Effector CD4-positive, alpha-beta T cell (primary cell): ENCODE measurements at places on chromosomes 1 and 21.

DNA sequence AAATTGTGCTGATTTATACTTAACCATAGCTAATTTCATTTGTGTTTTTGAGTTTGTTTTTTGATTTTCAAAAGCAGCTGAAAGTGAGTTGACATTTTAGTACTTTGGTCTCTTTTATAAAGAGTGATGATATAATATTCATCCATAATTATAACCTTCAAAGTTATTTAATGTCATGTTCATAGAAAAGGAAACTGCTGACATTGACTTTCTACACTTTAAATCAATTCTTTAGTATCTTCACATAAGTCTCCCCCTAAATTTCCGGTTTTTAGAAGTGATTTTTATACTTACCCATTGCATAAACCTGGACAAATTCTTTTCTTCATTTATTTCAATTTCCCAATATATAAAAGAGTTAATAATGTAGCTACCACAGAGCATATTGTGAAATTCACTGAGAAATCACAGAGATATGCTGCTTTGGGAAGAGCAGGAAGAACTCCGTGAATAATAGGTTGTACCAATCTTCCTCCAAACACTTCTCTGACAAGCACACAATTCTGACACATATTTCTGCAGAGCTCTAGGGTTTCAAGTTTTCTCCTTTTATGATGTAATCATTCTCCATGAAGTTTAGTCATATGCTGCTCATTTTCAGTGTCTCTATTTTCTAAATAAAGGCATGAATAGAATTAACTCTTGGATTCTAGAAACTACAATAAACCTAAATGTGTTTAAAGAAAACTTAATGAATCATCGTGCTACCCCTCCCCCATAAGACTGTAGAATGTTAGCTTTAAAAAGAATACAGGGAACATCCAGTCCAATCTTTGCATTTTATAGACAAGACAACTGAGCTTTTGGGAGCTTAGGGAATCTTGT lies 25.6 kb upstream of the CDC42BPA start:
- DNase-seq = no peak

- DNase-seq = no peak
These were observed 126.3 kb downstream of the PLPP3 start for GRCh38 chr1:56453016-56453415.

GRCh38 chr1:112694363-112694929 lies 12.5 kb downstream of the RHOC start:
- DNase-seq = no peak

DNA sequence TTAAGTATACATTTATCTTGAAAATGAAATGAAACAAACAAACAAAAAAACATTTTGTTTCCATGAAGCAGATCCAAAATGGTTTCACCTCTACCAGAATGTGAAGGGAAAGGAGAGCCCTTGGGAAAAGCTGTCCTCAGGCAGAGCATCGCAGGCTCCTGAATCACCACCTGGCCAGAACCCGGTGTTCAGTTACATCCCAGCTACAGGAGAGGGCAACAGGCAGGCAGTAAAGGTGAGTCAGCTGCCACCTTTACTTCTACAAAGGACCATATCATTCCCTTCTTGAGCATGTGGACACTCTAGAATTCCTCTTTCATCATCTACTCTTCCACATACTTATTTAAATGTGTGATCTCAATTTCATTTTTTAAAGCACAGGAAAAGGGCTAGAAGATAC lies 151.2 kb downstream of the PIGK start:
- DNase-seq = no peak

DNA sequence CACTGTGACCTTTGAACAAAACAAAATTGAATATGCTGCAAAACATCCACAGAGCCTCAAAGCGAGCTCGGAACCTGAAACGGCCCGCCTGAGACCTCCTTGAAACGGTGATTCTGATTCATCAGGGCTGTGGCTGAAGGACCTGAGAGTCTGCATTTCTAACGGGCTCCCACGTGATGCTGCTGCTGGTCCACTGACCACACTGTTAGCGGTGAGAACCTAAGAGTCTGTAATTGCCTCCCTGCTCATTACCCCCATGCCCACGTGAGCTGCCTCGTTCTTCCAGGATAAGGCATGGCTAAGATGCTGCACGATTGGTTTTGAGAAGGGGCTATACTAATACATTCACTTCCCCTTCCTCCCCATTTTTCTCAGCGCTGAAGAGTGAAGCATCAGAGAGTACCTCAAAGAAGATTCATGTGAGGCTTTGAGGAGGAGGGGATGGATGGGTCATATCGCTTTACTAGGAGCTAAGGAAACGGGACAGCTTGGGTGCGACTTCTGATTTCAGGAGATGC lies 9.7 kb downstream of the TLR5 start:
- DNase-seq = no peak

- no peak for DNase-seq
These were observed 35.8 kb downstream of the C1orf198 start for GRCh38 chr1:230832476-230832875.

DNA sequence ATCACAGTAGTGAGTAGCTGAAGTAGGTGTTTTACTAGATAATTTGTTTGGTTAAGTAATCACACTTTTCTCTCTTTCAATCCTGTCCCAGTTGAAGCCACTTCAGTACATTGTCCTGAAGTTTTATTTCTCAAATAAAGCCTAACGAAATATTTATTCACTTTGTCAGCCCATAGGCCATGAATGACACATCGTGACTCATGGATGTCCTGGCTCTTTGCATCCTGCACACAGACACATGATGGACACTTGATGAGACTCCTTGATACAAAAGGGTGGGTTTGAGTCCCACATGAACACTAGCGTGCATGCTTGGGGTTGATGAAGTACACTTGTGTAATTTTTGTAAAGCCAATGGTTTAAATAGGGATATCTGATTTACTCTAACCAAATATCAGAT lies 22.7 kb upstream of the LAMC2 start:
- no peak for DNase-seq

DNA sequence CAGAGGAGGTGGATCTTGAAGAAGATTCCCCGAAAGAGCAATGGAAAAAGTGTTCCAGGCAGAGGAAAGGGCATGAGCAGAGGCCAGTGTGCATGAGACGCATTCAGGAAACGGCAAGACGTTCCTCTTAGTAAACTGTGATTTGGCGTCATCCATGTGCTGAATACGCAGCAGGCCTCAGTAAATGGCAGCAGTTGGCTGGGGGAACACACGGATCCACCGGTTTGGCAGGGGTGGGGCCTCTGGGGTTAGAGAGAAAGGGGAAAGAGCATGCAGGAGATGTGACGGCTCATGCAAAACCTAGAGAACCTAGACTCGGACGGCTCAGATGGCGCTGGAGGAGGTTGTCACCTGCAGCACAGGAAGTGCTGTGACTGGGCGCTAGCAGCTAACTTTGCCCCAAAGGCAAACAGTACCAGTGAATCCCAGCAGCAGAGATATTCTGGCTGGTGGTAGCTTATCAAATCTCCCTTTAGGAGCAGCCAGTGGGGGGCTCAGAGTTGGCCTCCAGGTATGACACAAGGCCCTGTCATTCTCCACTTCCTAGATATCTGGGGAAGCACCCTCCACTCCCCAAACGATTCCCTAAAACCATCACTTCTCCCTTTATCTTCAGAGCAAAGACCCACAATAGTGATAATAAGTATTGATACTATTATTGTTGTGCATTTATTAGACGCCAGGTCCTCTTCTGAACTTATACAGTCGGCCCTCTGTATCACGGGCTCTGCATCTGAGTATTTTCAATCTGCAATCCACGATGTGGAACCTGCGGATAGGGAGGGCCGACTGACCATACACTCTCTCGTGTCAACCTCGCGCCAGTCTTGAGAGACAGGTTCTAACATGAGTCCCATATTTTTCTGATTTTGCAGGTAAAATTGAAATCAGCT lies 7.6 kb downstream of the LAPTM5 start:
- peak; percentile 79 for DNase-seq

- peak; percentile 41 for DNase-seq
These were observed 94.6 kb downstream of the STUM start for GRCh38 chr1:226643177-226643576.

DNA sequence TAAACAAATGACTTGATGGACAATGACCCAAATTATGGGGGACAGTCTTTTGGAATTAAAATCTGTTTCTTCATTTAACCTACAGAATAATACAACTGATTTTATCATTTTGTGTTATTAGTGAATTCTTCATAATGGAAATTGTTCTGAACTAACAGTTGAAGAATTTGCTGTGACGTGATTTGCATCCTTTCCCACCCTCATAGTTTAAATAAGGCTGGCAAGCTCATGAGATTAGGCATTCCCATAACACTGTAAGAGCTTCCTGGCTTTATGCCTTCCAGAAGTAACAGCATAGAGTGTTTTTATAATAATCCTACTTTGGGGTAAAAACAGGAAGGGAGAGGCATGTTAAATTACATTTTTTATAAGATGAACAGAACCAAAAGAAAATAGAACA lies 95.7 kb downstream of the ATP6V1G3 start:
- DNase-seq = no peak

- no peak for DNase-seq
These were observed 7.4 kb downstream of the EPHA2 start for GRCh38 chr1:16148329-16149092.

GRCh38 chr1:12204140-12204539 lies 25.7 kb upstream of the VPS13D start:
- no peak for DNase-seq

DNA sequence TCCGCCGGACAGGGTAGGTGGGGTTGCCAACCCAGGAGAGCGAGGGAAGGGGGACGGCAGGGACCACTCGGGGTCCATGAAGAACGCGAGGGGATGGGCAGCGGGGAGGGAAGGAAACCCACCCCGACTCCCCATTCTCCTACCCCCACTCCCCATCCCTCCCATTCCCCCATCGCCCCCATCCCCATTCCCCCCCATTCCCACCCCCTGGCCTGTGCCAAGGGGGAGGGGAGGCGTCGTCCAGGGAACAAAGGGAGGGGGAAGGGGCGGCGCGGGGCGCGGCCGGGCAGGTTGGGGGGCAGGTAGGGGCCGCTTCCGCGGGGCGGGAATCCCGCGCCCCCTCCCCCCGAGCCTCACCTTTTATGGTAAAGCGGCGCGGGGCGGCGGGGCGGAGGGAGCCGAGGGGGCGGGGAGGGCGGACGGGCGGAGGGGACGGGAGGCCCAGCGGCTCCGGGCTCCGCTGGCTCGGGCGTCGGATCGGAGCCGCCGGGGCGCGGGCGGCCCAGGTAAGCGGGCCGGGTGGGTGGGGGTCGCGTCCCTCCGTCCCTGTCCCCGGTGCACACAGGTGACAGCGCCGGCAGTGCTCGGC lies at the start of gene FBLIM1:
FBLIM1 (plus strand) TSS at position 453 of the 589 bp plus-strand sequence. CDS start 6,189 bp downstream, outside the sequence.
- DNase-seq = no peak

DNA sequence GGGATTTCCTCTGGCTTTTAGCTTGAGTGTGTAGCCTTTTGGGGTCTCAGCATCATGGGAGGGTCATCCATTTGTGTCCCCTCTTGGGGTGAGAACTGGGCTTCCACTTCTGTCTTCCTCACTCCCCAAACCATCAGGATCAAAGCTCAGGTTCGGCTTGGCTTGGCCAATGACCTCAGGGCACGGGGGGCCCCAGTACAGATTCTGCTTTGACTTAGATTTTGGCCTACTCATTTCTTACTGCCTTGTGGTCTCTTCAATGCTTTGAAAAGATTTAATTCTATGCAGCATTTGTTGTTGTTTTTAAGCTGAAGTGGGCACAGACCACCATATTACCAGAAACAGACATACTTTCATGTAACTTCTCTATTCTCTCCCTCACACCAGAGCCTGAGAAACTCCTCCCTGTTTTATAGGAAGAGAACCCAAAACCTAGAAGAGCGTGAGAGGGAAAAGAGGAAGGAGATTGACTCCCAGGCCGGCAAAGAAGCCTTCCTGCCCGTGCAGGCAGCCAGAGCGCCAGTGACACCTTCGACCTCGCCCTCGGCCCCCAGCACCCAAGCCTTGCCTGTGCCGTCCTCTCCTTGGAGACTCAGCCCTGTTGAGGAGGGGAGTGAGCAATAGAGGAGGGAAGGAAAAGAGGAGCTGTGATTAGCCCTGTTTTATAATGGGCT lies 1.9 kb upstream of the S100A3 start:
- DNase-seq = no peak

DNA sequence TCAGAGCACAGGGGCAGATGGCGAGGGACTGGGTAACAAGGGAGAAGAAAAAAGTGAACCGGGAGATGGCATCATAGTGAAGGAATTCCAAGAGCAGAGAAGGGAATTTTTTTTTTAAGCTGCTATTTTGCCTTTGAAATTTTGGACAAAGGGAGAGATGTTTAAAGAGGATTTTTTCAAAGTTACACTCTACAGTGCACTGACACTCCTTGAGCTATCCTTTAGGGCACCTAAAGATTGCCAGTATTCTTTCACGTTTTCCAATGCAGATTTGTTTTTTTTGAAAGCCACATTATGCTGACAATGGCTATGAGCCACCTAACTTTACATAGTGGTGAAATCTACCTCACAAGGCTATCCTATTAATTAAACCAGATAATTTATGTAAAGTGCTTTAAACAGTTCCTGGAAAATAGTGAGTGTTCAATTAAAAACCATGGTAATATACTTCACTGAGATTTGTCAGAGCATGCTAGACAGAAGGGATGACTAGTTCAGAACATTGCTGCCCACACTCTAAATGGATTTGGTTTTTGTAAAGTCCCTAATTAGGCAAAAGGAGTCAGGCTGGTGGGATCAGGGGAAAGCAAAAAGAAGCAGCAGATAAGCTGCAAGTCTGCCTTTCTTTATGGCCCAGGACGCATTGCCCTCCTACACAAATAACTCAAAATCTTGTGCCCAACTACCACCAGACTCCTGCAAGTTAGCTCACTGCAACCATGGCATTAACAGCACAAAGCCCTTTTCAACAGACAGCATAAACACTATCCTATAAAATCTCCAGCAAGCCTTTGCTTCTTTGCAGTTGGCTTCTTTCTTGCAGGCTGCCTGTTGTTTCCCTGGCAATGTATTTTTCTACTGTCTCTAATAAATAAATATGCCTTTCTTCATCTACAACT lies 53.9 kb downstream of the PRDX6 start:
- no peak for DNase-seq
